CD4-positive, alpha-beta T cell treated with Interferon gamma for 1 hour (primary cell): ENCODE measurements at places on chromosomes 16 and 17.

DNA sequence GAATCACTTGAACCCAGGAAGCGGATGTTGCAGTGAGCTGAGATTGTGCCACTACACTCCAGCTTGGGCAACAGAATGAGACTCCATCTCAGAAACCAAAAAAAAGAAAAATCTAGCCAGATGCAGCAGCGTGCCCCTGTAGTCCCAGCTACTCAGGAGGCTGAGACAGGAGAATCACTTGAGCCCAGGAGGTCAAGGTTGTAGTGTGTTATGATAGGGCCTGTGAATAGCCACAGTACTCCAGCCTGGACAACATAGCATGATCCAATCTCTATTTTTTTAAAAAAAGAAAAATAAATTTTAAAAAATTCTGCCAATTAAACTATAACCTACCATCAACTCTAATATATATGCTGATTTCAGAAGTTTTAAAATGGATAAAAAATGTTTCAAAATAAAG is 15.8 kb downstream of the PHLPP2 start:
- no peak for DNase-seq

DNA sequence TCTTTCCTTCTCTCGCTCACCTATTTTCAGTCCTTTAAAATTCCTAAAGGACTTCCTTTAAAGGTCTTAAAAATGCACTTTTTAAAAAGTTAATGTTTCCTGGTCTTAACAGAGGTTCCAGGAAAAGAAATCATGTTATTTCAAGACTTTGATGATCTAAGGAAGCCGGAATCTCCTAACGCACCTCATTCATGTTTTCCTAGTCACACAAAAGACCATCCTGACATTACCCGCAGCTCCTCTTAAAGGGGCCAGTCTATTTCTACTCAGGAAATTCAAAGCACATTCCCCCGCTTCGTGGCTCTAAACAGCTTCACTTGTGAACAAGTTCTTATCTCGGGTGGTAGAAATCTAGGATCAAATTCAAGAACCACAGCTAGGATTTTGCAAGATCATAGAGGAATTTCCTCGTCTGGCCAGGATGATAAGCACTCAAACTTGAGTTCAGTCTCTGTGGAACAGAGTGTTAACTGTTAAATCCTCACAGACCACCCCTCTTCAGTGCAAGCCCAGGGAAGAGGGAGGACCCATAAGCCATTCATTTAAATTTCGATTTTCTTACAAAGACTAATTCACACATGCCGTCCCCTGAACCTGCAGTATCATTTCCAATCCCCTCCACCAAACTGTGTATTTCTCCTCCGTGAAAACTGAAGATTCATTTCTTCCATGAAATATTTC is 137.1 kb upstream of the AXIN2 start:
- DNase-seq: no peak

- no peak for DNase-seq
Measured at GRCh38 chr16:83513008-83513755, 294.6 kb upstream of the HSBP1 start.

DNA sequence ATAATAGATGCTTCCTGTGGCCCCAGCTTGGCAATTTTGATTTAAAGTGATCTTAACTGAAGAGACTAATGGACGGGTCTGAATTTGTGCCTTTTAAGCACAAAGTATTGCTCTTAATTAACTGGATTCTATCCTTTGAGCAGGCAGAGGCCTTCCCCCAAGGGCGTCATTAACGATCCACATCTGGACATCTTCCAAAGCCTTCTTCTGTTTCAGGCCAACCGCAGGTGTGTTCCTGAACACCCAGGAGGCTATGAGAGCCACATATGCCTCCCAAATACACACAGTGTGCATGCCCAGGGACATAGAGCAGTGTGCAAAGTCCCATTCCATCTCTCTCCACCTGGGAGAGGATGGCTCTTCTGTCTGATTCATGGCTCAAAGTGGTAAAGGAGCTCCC is 42.3 kb downstream of the MAPT start:
- no peak for DNase-seq

GRCh38 chr17:3213587-3213986 is 6.1 kb downstream of the OR1A1 start:
- DNase-seq: no peak

DNA sequence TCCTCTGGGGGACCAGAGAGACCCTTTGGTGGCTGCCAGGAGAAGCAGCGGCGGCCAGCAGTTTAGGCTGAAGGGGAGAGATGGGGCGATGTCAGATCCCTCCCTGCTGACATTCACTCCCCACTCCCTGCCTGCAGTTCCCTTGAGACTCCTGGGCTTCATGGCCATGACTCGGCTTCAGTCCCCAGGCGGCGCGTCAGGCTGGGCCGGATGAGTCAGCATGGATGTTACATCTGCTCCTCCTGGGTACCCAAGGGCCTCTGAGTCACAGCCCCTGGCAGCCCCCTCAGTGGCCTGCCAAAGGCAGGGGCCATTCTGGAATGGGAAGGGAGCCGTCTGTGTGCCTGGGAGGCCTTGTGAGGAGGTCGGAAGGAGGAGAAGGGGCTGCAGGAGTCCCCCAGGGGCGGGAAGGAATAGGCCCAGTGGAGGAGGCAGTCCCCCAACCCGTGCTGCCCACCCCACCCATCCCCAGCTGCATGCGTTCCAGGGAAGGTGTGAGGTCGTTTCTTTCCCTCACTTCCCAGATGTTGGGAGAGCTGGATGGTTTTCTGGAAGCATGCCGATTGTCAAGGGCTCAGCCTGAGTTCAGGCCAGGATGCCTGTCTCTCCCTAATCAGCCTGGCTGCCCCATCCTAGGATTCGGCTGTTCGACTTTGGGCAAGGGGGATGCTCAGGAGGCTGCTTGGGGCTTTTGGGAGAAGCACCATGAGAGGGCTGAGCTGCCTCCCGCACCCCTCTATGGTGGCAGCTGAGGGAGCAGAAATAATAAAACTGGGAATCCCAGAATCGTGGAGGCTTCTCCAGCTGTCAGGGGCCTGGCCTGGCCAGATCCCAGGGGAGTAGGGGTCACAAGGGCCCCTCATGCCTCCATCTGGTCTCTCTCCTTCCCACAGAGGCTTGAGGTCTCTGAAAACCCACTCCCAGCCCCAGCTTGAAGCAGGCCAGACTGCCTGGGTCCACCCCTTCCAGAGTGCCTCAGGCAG is 9.7 kb downstream of the RHBDL3 start:
- DNase-seq: peak; percentile 58

- no peak for DNase-seq
Measured at GRCh38 chr17:28937044-28937729, 14.1 kb downstream of the PHF12 start.
